GM04503 (cell line): ENCODE measurements at places on chromosomes 1 and 21.
A peak's percentile ranks its signal among the peaks of the same experiment; 100 is the strongest.

DNA sequence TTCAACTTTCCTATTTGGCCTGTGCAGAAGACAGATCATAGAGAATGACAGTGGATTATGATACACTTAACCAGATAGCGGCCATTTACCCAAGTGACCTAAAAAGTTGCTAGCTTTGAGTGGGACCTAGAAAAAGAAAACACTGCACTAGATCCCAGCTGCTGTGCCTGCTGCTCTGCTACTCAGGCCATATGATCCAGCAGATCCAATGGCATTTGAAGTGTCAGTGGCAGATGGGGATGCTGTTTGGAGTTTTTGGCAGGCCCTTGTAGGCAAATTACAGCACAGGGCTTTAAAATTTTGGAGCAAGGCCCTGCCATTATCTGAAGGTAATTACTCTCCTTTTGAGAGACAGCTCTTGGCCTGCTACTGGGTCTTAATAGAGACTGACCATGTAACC, 74.0 kb upstream of the KCNE2 start:
- DNase-seq = no peak

- DNase-seq = no peak
These were observed 53.5 kb upstream of the CTTNBP2NL start for GRCh38 chr1:112342558-112342957.

DNA sequence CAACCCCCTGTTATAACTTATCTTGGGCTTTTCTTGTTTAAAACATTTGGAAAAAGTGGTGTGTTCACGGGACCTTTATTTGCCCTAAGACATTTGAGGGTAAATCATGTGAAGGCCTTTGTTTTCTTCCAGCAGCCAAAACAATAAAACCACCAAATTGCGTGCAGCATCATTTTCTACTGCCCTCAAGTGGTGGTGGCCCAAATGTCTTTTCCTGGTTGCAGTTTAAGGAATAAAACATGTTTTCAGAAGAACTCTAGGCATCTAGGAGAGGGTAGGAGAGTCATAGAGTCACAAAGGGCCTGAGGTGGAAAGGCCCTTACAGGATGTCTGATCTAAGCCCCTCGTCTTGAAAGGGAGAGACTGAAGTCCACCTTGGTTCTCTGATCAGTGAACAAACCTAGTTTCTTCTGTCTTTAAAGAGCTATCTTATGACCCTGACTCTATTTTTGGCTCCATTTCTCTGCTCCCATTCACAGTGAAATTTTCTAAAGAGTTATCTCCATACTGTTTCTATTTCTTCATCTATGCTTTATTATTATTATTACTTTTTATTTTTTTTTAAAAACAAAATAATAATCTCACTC, 16.0 kb upstream of the EPS15 start:
- peak; percentile 43 for DNase-seq

DNA sequence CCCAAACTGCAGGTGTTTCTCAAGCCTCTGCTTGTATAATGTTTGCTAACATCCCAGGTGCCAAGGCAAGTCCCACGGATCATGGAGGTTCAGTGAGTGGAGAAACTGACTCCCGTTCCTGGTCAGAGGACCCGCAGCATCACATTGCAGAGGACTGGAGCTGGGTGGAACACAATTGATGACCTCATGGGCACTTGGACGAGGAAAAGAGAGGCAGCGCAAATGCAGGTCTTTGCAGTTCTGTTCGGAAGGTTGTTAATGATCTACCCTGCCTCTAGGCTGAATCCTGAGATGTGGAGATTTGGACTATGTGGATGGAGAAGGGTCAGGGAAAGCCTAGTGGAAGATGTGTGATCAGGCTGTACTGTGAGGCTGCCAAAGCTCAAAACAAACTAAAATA, 192.9 kb downstream of the DUSP10 start:
- no peak for DNase-seq

- DNase-seq = no peak
These were observed 72.7 kb downstream of the DIRAS3 start for GRCh38 chr1:67977756-67978155.

DNA sequence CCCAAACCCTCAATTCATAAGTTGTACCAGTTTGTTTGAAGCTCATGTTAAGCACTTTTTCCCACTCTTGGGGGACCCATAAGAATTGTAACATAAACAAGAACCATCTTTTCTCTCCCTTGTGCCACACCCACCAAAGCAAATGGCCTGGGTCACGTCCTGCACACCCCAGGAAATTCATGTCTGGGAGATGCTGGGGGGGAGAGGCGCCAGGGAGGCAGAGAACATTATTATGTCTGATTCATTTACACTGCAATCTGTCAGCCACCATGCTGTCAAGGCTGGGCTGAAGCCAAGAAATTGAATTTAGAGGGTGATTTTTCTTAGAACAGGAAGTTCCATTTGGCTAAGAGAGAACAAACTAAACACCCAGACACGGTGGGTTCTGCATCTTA, 37.2 kb upstream of the IPO9 start:
- peak; percentile 50 for DNase-seq

GRCh38 chr1:228140724-228141225, 696 bp downstream of the GUK1 start:
- no peak for DNase-seq

GRCh38 chr21:34819357-34819999, 150.7 kb downstream of the CLIC6 start:
- no peak for DNase-seq

- DNase-seq = no peak
These were observed 18.2 kb downstream of the DNAJC11 start for GRCh38 chr1:6683434-6683833.

- no peak for DNase-seq
These were observed 171.3 kb upstream of the AJAP1 start for GRCh38 chr1:4483021-4483625.

DNA sequence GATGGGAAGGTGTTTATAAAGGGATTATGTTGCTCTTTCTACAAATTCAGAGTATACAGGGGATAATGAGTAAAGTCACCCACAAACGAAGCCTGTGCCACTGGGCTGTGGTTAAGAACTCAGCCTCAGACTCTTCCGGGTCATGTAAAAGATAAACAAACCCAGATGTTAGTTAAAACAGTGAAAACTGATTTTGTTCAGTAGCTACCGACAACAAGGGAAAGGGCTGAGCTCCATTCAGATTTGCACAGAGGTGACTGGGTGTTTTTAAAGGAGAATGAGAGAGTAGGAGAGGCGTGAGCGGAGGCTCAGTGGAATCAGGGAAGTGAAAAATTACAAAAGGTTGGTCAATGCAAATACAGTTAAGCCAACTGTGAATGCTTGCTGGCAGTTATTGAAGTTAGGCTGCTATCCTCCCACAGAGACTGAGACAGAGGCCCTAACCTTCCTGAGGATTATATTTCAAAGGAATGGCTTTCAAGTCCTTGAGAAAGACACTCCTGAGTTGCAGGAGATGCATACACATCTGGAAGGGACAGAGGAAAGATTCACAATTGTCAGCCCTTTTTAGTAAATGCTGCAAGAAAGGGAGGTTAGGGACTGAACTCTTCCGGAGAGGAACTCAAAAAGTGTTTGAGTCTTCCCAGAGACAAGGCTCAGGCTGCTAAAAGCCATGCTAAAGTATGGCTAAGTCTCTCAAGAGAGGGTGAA, 29.9 kb upstream of the SAMD13 start:
- no peak for DNase-seq

DNA sequence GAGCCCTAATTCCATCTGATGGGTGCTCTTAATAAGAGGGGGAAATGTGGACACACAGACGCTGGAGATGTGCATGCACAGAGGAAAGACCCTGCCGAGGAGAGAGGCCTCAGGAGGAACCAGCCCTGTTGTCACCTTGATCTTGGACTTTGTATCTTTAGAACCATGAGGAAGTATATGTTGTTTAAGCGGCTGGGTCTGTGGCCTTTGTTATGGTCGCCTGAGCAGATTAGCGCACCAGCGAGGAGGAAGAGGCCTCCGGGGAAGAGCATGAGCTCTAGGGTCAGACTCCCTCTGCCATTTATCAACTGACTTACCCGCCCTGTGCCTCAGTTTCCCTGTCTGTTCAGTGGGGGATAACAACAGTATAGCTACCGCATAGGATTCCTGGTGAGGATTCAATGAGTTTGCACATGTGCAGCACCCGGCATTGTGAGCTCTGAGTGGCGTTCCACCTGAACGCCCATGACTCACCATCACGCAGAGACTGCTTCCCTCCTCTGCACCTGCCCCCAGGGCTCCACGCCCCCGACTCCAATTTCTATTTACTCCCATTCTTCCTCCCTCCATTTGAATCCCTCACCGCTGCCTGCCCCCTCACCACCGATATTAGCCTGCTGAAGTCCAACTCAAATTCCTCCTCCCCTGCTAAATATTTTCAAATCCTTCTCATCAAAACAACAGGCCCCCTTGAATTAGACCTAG, 67.2 kb downstream of the ATP5PO start:
- DNase-seq = no peak

DNA sequence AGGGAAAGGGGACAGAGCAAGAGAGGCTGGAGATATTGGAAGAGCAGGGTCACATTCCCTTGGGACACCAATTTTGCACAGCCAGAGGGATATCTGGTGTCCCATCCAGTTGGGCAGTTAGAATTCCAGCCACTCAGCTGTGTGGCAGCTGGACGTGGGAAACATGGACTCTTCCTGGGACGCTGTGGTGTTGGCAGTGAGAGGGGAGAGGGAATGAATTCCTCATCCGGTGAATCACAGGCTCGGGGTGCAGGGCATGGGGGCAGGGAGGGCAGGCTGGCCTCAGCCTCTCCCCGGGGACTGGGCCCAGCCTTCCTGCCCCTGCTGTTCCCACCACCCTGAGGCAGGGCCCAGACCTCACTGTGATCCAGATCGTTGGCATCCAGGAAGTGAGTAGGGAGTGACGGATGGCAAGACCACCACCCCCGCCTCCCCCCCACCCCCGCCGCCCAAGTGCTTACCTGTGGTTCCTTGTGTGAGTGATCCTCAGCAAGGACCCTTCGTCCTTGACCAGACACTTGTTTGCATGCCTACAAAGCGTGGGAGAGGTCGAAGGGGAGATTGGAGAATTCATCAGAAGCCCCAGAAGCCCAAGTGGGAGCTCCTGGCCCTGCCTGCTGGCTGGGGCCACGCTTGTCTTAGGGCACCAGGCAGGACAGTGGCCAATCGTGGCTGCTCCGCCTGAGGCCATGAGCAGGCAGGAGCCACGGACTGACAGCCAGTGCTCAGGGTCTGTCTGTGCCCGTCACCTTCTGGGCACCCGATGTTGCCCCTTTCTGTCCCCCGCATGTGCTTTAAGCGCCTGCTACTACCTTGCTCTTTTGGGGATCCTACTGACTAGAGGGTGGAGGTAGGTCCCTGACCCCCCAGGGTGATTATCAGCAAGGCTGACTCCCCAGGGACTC, 8.7 kb downstream of the WNT3A start:
- DNase-seq = peak; percentile 55

DNA sequence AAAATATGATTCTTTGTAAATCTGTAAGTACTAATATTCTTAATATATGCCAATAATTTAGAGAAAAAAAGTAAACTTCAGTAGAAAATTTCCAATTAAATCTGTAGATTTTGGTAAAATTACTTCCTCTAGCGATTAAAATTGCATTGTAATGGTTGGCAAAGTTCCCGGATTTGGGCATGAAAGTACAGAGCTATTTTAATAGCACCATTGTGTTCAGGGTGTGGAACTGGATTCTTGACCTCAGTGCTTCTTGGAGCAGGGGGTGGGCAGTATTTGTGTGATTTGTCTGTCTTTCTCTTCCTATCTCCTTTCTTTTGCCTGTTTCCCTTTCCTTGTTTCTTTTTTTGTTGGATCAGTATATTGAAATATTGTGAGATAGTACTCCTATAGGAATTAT, 72.1 kb downstream of the DNM3 start:
- DNase-seq = no peak
